ENCODE measurements at places on chromosomes 1 and 21.

DNA sequence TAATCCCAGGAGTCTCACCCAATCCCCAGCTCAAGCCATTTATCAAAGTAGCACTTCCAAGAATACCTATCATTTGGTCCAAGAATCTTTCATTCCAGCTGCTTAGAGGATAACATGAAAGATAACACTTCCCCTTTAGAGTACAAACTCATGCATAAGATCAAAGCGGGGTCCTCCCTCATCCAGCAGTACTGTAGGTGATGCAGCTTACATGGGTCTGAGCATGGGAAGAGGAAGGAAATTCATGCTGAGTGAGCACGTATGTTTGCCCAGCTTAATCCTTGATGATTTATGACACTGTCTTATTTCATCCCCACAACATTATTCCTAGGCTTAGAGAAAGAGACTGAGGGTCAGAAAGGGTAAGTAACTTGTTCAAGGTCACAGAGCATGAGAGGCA lies 167.1 kb upstream of the GJB5 start:
- no peak for DNase-seq

DNA sequence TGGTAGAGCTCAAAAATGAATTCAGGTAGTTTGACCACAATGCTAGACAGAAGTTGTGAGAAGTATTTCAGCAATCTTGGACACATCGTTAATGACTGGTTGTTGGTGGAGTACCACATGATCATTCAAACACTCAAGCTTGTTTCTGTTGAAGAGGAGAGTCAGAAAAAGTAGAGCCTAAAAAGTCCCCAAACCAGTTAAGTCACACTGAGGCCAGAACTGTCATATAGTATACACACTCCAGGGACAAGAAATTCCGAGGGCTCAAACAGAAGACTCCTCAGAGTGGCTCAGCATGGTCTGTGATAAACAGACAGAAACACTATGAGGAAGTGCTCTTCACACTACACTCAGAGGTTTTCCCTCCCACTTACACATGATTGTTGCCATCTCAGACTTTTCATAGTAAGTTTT lies 5.8 kb downstream of the TRIM33 start:
- no peak for DNase-seq

GRCh38 chr1:205357567-205357966 lies 845 bp upstream of the KLHDC8A start:
- no peak for DNase-seq

DNA sequence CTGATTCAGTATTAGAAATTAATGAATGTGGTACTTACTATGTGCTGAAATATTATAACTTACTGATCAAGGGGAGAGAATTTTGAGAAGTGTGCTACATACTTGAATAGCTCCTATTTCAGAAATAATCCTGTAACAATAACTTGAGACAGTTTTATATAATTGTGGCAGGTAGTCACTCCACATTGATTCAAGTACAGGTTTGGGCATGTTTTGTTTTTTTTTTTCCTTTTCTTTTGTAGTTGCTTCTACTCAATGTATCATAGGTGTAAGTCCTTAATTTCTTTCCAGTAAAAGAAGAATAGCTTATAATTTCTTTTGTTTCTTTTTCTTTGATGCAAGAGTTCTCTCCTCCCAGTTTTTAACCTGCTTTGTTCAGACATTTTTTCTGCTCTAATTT lies 86.1 kb upstream of the ADGRL2 start:
- no peak for DNase-seq

DNA sequence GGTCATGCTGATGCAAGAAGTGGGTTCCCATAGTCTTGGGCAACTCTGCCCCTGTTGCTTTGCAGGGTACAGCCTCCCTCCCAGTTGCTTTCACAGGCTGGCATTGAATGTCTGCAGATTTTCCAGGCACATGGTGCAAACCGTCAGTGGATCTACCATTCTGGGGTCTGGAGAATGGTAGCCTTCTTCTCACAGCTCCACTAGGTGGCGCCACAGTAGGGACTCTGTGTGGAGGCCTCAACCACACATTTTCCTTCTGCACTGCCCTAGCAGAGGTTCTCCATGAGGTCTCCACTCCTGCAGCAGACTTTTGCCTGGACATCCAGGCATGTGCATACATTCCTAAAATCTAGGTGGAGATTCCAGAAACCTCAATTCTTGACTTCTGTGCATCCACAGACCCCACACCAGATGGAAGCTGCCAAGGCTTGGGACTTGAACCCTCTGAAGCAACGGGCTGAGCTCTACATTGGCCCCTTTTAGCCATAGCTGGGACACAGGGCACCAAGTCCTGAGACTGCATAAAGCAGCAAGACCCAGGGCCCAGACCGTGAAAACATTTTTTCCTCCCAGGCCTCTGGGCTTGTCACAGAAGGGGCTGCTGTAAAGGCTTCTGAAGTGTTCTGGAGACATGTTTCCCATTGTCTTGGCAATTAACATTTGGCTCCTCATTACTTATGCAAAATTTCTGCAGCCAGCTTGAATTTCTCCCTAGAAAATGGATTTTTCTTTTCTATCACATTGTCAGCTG lies 466.2 kb upstream of the PBX1 start:
- no peak for DNase-seq

DNA sequence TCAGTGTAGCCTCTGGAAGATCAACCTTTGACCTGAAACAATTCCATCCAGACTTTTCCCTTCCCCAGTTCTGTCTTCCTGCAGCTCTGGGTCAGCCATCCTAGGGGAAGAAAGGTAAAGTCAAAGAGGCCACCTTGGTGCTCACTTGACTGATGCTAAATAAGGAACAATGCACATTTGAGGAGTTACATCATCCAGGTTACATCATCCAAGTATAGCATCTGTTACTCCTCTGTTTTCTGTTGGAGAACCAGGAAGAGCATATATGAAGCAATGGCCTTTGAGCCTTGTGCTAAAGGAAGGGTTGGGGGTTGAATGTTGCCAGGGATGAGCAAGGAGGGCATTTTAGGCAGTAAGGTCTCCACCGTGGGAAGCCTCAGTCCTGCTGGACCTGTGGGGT lies 3.1 kb upstream of the DSCAM start:
- DNase-seq, result no peak

- DNase-seq, result no peak
Measured at GRCh38 chr1:29033829-29034466, 89.8 kb downstream of the TMEM200B start.
